ENCODE measurements at places on chromosomes 5 and 9.
A peak's percentile ranks its signal among the peaks of the same experiment; 100 is the strongest.

DNA sequence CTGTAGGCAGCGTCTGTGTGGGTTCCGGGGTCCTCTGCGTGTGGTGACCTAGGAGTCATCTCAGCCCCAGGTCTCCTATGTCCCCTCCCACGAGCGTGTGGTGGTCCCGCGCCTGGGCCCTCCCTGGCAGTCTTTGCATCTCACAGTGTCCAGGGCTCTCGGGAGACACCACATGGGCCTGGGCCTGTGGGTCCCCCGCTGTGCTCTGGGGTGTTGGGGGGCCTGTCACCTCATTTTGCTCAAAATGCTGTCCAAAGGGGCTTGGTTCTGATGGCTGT, 27.1 kb downstream of the CEP72 start:
- DNase-seq = no peak

DNA sequence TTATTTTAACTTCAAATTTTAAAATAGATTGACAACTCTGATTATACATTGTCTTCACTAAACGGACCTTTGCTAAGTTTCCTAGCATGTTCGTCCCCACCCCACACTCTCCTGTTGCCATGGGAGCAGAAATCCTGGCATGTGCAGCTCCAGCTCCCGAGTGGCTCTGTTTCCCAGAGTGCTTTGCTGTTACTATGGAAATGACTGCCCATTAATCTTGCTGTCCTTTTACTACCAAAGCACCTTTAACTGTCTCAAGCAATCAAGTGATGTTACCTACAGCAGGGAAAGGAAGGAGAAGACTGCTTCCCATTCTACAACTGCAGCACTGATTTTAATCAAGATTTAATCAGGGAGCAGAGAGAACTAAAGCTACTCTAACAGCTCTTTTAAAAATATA, 212.0 kb upstream of the KIF2A start:
- no peak for DNase-seq

DNA sequence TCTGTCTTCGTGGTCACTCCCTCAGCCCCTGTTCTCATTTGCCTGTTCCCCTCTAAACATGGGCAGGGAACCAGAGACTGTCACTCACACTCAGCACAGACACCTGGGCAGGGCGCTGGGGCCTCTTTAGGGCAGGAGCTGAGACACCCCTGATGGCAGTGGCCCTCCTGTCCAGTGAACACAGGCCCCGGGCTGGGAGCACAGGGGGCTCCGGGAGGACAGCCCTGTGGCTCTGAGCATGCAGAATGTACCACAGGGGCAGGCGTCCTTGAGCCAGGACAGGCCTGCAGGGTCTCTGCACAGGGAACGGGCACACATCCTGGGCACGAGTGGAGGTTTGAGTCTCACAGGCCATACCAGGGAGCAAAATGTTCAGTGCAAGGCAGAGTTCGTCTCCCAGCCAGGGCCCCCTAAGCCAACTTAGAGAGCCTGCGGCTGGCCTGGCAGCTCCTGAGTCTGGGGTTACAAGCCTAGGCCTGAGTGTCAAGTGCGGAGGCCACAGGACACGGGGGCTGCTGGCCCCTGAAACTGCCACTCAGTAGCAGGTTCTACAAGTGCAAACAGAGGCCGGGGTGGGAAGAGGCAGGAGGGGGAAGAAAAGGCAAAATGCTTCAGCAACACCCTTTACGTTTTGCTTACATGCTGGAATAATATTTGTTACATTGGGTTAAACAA, 55.9 kb upstream of the NKD2 start:
- no peak for DNase-seq

DNA sequence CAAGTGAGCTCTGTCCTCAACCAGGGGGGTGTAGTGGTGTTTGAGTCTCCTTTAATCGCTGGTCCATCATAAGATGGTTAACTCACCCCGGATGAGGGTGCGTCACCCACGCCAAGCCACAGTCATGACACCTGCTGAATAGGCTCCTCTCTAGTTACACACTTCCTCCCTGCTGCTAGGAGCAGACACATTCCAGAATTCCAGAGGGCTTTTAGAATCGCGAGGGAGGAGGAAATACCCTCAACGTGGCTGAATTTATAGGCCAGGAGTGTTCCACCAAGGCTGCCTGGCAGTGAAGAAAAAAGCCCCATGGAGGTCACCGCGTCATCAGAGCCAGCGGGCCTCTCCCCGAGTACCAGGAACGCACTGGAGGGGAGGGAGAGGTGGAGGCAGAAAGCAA, 5.1 kb downstream of the GLRX start:
- no peak for DNase-seq

DNA sequence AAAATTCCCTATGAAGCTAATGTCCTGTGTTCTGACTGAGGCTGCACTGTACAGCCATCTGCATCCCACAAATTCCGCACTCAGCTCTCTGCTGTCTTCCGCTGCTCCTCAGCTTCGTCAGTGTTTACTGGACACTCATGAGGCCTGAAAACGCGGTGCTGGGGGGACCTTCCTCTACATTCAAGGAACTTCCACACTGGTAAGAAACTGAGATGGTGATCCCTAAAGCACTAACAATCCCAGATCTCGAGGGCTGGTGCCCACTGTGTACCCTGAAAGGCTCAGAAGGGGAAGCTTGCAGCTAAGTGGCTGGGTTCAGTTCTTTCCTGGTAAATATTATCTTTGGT, 117.9 kb downstream of the NRG2 start:
- no peak for DNase-seq

DNA sequence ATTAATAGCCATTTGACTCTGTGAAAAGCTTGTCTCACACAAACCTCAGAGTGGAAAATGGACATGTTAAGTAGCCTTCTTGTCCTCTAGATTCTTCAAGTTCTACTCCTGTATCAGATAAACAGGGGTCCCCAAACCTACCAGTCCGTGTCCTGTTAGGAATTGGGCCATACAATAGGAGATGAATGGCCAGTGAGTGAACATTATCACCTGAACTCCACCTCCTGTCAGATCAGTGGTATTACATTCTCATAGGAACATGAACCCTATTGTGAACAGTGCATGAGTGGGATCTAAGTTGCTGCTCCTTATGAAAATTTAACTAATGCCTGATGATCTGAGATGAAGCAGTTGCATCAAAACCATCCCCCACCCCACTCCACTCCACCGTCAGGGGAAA, 136.3 kb downstream of the TMEM232 start:
- no peak for DNase-seq

DNA sequence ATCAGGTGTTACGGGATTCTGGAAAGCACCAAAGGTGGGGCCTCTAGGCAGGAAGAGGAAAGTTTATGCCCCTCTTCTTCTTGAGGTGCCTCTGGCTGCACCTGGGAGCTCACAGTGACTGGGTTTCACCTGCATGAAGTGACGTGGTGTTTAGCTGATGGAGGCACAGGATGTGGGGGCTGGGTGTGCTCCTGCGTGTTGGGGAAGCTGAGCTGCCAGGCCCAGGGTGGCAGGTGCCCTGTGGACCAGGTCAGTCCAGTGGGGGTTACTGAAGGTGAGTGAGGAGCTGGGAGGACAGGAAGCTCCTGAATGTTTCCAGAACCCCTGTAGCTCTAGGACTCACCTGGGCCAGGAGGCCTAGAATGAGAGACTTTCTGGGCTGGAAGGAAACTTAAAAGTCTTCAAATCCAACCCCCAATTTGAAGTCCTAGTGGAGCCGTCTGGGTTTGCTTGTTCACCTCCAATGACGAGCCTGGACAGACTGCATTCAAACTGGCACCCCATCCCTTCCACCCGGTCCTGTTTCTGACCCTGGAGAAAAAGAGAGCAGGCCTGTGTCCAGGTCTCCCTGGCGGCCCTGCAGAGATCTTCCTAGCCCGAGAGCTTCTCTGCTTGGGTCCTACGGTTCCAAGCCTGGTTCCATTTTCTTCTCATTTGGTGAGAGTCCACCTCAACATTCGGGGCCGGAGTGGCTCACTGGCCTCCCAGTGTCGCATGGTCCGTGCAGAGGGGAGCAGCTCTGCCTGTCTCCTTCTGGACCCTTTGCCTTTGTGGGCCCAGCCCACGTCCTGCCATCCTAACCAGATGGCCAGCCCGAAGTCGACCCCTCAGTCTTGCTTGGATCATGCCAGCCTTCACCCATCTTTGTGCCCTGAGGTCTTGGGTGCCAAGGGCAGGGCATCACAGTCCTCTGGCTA, 22.3 kb downstream of the TRAF1 start:
- no peak for DNase-seq

DNA sequence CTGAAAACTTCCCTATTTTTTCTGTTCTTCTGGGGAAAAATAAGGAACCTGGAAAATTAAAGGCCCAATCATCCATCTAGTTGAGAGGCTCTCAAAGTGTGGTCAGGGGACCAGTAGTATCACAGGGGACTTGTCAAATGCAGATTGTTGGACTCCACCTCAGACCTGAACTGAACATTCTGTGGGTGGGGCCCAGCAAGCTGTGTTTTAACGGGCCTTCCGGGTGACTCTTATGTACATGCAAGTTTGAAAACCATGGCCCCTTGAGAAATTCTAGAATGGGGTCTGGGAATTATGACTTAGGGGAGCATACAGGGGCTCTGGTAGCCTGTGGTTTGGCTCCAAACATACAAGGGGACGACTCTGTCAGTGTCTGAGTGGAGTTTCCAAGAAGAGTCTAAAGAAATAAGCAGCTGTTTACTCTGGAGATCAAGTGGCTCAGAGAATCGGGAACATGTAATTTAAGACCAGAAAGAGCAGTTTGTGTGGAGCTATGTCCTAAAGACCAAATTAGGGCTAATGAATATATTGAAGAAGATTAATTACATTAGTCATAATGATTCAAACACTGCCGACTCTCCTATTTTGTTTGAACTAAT, 177.4 kb downstream of the SLC28A3 start:
- DNase-seq = no peak

GRCh38 chr9:16624744-16625117, 245.7 kb downstream of the BNC2 start:
- DNase-seq = no peak

GRCh38 chr5:134371834-134372340, 518 bp downstream of the UBE2B start:
- DNase-seq = peak; percentile 80

- DNase-seq = no peak
Observed at GRCh38 chr9:82588301-82589180, 474.4 kb downstream of the RASEF start.

DNA sequence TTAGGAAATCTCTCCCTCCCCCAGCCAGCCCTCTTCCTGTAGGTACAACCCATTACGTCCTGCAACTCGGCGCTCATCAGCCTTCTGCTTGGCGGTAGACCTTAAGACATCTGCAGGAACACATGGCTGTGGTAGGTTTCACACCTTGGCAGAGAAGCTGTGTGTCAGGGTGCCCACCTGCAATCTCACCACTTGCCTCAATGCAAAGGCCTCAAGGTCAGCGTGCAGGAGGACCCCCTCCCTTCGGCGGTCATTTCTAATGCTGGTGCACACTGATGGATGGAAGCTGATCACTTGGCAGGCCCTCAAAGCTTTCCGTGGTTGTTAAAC, 67.3 kb downstream of the CRB2 start:
- no peak for DNase-seq

- DNase-seq = no peak
Observed at GRCh38 chr5:135826221-135826525, 8.3 kb upstream of the SLC25A48 start.

- no peak for DNase-seq
Observed at GRCh38 chr5:58268268-58268667, 191.6 kb downstream of the PLK2 start.

Data from Right ventricle myocardium inferior (tissue), 1 donor.